Smooth muscle cell of the coronary artery (primary cell): ENCODE measurements at places on chromosomes 3 and 15. TPM values are rescaled to one million over a fixed set of nuclear protein-coding genes. Genes with fewer than 3 reads are reported as not detected.

Gene CDAN1
- 3.6 and 10.3 TPM in 2 replicates for total RNA-seq

Gene RLBP1
- total RNA-seq, result not detected in 2 replicates

Gene CSPG4
- total RNA-seq, result 12.5 and 13.8 TPM in 2 replicates

Gene ERC2
- 0.47 TPM in 1 of 2 replicates, not detected in the other for total RNA-seq

Gene PCSK6
- 3.4 and 11.7 TPM in 2 replicates for total RNA-seq

Gene PRR20G
- total RNA-seq, result not detected in 2 replicates

Gene INTS14
- 23.3 and 23.4 TPM in 2 replicates for total RNA-seq

Gene DNAH12
- under 0.01 TPM in 2 replicates for total RNA-seq

Gene SCN11A
- total RNA-seq, result under 0.01 TPM in 1 of 2 replicates, not detected in the other

Gene ZBTB47
- total RNA-seq, result 22.5 and 44.0 TPM in 2 replicates

Gene LRRC31
- total RNA-seq, result not detected in 2 replicates

Gene NR2E3
- 0.08 TPM in 1 of 2 replicates, not detected in the other for total RNA-seq

Gene CEP152
- total RNA-seq, result 5.4 and 9.9 TPM in 2 replicates

Gene C3orf49
- total RNA-seq, result not detected in 2 replicates

Gene LDHAL6B
- total RNA-seq, result not detected in 2 replicates

Gene CPA3
- total RNA-seq, result not detected in 2 replicates

Gene CHRNA5
- 0.12 and 0.53 TPM in 2 replicates for total RNA-seq

Gene PCLAF
- total RNA-seq, result 0.35 and 11.4 TPM in 2 replicates

Gene KLHL40
- total RNA-seq, result not detected in 2 replicates

Gene FBXO45
- 5.5 and 8.9 TPM in 2 replicates for total RNA-seq

Gene EPHB3
- 3.0 and 9.4 TPM in 2 replicates for total RNA-seq

Gene TMEM108
- total RNA-seq, result 0.08 and 0.12 TPM in 2 replicates

Gene CIAO2A
- 20.2 and 49.8 TPM in 2 replicates for total RNA-seq

Gene CPLX3
- not detected in 2 replicates for total RNA-seq

Gene ILDR1
- not detected in 2 replicates for total RNA-seq

Gene SLC12A8
- total RNA-seq, result 4.9 and 8.4 TPM in 2 replicates

Gene TMEM39A
- total RNA-seq, result 42.6 and 57.3 TPM in 2 replicates

Gene MYLK
- 85.2 and 276 TPM in 2 replicates for total RNA-seq

Gene HGD
- total RNA-seq, result 0.12 and 0.23 TPM in 2 replicates

Gene NOX5
- total RNA-seq, result 0.08 and 0.12 TPM in 2 replicates

Gene MORC1
- not detected in 2 replicates for total RNA-seq

Gene PP2D1
- total RNA-seq, result not detected in 2 replicates

Gene THAP10
- 0.35 and 1.1 TPM in 2 replicates for total RNA-seq

Gene PARP15
- 0.23 TPM in 1 of 2 replicates, not detected in the other for total RNA-seq

Gene TMC3
- total RNA-seq, result 13.7 TPM in 1 of 2 replicates, not detected in the other

Gene ZNF385D
- 0.08 and 0.47 TPM in 2 replicates for total RNA-seq

Gene SYNM
- total RNA-seq, result 2.4 and 8.9 TPM in 2 replicates

Gene ADPGK
- total RNA-seq, result 50.7 and 52.0 TPM in 2 replicates

Gene TRPM1
- total RNA-seq, result not detected in 2 replicates

Gene RTP4
- total RNA-seq, result 0.60 and 1.6 TPM in 2 replicates

Gene PLSCR5
- total RNA-seq, result not detected in 2 replicates

Gene SENP8
- 0.94 and 1.5 TPM in 2 replicates for total RNA-seq

Gene CHDH
- total RNA-seq, result under 0.01 and 0.59 TPM in 2 replicates

Gene OTOL1
- total RNA-seq, result not detected in 2 replicates

Gene TMEM207
- total RNA-seq, result not detected in 2 replicates

Gene SEMA6D
- 2.3 and 14.9 TPM in 2 replicates for total RNA-seq

Gene MOBP
- total RNA-seq, result under 0.01 TPM in 1 of 2 replicates, not detected in the other
